NCI-H2107 (cell line): ENCODE measurements at places on chromosomes 16 and 17.

DNA sequence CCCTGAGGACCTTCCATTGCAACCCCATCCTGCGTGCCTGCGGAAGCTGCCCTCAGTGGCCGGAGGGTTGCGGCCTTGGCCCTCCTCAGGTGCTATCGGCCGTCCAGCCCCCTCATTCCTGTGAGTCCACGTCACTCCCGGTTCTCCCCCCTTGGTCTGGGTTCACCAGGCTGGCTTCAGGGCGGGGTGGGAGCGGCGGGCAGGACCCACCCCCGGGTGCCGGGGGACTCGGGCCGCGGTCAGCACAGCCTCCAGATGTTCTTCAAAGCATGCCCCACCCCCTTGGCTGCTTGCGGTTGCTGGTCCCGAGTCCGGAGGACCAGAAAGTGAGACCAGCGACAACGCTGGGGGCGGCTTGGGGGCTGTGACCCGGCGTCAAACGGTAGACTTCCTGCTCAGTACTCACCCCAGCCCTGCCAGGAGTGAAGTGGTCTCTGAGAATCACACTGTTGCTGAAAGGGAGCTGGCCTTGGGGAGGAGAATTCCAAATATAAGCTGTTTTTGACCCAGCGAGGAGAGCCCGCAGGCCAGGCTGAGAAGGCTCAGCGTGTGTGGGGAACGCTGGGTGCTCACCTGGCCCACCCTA lies 4.5 kb downstream of the ZNF469 start:
- DNase-seq = no peak

DNA sequence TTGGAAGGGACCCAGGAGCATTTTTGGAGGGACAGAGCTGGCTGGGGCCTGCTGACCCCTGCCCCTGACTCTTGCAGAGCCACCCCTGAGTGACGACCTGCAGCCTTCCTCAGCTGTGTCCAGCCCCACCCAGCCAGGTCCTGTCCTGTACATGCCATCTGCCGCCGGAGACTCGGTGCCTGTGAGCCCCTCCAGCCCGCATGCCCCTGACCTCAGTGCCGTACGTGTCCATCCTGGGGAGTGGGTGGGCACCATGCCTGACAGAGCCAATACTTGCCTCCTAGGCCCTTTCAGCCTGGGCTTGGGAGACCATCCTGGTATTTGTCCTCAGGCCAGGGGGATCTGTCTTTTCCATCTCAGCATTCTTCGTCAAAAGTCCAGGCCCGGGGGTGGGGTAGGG lies 27.5 kb downstream of the UNC13D start:
- DNase-seq = no peak

GRCh38 chr17:9239246-9239792 lies 218.0 kb downstream of the NTN1 start:
- no peak for DNase-seq

- no peak for DNase-seq
Measured at GRCh38 chr17:73933164-73933766, 270.2 kb upstream of the RPL38 start.

- no peak for DNase-seq
Measured at GRCh38 chr16:30956601-30957455, 726 bp upstream of the SETD1A start.

GRCh38 chr17:74623693-74624093 lies at the start of gene CD300E:
Gene CD300E, minus strand, starts transcription at chr17:74623738. Its CDS starts 117 bp downstream, at chr17:74623621.
- DNase-seq = no peak
